ENCODE measurements at places on chromosomes 2 and 18. TPM values are rescaled to one million over a fixed set of nuclear protein-coding genes. Genes with fewer than 3 reads are reported as not detected.

- no peak for DNase-seq
These were observed 85.1 kb downstream of the SEMA4F start for GRCh38 chr2:74739129-74739528.

DNA sequence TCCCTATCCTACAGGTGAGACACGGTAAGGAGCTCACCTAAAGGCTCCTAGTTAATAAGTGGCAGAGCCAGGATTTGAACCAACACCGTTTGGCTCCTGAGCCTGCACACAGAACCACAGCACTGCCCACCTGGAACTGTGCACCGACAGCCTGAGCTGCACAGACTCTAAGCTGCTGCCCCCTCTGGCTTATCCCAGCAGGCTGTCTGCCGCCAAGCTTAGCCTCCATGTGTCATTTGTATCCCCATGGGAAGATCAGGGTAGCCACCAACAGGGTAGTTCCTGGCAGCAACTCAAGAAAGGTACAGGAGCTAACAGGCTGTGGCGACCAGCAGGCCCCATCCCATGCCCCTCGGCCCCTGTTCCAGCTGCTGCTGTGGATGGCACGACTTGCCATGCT lies 135.7 kb downstream of the LRRC30 start:
- no peak for DNase-seq

SEC11C gene
- 31.7 TPM for total RNA-seq

CDKL4 gene
- total RNA-seq: 0.24 TPM

- no peak for DNase-seq
These were observed 245.8 kb downstream of the SOX11 start for GRCh38 chr2:5937851-5938565.

COL4A4 gene
- total RNA-seq: 3.1 TPM

ADGRF3 gene
- total RNA-seq: 0.38 TPM

FAM110C gene
- 24.8 TPM for total RNA-seq

GRCh38 chr2:16413285-16413684 lies 252.3 kb downstream of the CYRIA start:
- no peak for DNase-seq

DYNAP gene
- 1.0 TPM for total RNA-seq

SH3BP4 gene
- total RNA-seq: 57.6 TPM

GRCh38 chr2:102558463-102558862 lies 60.9 kb upstream of the SLC9A2 start:
- no peak for DNase-seq

KCNJ3 gene
- 0.28 TPM for total RNA-seq

C2orf78 gene
- not detected for total RNA-seq

DNA sequence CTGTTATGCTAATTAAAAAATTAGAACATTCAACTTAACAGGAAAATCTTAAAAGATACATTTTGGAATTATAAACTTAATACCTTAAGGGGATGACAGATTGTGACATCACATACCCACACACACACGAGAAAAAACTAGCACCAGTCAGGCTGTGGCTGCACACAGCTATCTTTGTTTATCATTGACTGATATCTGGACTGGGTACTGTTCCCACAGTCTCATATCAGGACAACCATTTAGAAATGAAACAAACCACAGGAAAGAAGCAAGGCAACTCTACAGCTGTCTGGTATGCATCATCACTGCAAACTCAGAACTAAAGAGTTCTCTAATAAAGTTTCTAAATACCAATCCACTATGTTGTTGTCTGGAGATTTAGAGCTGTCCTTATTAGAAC lies 210.9 kb upstream of the SMAD7 start:
- no peak for DNase-seq

- DNase-seq: no peak
These were observed 4.6 kb downstream of the AGXT start for GRCh38 chr2:240873098-240873788.

TUBB8B gene
- 3.6 TPM for total RNA-seq

DNA sequence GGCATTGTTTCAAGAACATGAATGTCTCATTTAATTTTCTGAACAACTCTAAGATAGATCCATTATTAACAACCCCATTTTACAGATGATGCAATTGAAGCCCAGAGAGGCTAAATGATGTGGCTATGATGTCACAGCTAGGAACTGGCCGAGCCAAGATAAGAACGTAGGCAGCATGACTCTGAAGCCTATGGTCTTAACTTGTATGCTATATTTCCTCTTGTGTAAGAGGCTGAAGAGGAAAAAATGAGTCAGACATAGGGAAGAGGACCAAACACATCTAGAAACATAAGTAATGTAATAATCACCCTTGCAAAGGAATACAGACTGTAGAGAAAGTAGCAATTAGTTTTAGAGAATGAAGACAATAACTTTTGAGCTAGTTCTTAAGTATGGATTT lies 416.8 kb downstream of the FIGN start:
- no peak for DNase-seq

DNA sequence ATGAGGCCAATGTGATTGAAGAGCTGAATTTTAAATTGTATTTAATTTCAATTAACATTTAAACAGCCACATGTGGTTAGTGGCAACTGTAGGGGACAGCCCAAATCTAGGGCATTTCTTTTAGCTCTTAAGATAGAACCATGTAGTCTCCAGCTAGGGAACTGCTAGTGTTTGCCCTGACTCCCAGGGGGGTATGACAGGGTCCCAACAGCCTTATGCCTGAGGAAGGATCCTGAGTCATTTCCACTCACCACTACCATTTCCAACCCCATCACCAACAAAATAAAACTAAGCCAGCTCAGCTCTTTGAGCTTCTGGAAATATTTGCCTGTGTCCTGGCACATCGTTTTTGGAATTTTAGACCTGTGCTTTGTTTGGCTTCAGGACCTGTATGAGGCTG lies 13.7 kb upstream of the GMCL1 start:
- no peak for DNase-seq

SCYGR5 gene
- not detected for total RNA-seq

- no peak for DNase-seq
These were observed 277.3 kb upstream of the DOK6 start for GRCh38 chr18:69123421-69123820.

SPIRE1 gene
- 16.6 TPM for total RNA-seq

DNA sequence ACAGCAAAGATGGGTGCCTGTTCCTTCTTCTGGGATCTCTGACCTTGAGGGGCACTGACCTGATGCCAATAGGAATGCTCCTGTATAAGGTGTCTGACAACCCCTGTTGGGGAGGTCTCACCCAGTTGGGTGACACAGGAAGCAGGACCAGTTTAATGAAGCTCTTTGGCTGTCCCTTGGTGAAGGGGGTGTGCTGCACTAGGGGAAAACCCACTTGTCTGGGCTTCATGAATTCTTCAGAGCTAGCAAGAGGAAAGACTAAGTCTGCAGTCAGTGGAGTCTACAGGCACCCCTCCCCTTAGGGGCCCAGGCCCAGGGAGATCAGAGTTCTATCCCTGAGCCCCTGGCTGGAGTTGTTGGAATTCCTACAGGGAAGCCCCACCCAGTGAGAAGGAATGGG lies 550.8 kb upstream of the CHAC2 start:
- DNase-seq: no peak

LPIN1 gene
- 9.5 TPM for total RNA-seq

GRCh38 chr2:200446612-200447011 lies 63.3 kb downstream of the KCTD18 start:
- DNase-seq: no peak

DNA sequence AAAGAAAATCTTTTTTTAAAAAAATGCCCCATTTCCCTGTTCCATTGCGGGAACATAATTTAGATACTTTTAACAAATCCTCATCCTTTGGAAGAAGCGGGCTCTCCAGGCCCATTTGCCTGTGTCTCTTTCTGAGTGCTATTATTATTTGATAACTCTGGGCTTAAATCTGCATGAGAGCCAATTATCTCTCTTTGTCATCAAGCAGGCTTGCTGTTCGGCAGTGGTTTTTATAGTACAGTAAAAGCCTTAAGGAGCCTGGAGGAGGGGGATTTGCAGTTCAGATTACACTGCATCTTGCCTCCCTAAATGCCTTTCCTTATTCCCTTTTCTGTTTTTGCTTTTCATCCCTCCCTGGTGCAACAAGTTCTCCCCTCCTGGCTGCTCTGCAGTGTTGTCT lies 50.6 kb downstream of the CELF4 start:
- no peak for DNase-seq

PFN4 gene
- total RNA-seq: 0.28 TPM

IL1R1 gene
- 0.47 TPM for total RNA-seq

Data from GM23338 (cell line).